ENCODE measurements at places on chromosomes 1 and 21.

GRCh38 chr21:45990741-45991605 lies 9.4 kb downstream of the COL6A1 start:
- DNase-seq, result no peak

- no peak for DNase-seq
Measured at GRCh38 chr1:41713557-41714327, 205.0 kb downstream of the HIVEP3 start.

GRCh38 chr21:25512095-25513081 lies 94.9 kb downstream of the MRPL39 start:
- no peak for DNase-seq

- DNase-seq, result no peak
Measured at GRCh38 chr1:202349206-202349928, 868 bp downstream of the PPP1R12B start.

DNA sequence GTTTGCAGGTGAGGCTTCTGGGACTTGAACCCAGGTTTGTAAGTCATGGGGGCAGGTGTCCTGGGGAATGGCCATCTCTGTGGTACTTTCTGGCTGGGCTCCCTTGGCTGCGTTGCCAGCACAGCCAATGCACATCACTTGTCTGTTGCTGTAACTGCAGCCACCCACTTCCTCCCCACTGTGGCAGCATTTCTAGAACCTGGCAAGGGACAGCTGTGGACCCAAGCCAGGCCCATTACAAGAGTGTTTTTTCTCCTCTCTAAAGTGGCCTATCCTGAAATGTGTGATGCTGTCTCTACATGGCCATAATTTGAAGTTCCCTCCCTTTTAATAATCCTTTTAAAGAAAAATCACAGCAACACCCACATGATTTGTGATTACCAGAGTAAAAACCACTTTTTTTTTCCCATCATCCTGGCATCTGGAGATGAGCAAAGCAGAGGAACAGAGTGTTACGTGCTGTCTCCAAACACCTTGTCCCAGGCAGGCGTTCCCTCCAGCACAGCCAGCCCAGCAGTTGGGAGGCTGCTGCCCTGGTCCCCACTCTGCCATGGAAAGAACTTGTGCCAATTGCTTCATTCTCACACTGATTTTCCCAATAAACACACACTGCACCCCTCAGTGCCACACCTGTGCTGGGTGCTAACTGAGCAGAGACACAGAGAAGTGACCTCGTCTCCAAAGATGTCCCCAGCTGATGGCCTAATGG lies 360.6 kb upstream of the USP24 start:
- DNase-seq, result no peak

- no peak for DNase-seq
Measured at GRCh38 chr1:58780411-58780810, 3.4 kb downstream of the JUN start.
